Memory B cell (primary cell): ENCODE measurements at places on chromosomes 16 and 17.

DNA sequence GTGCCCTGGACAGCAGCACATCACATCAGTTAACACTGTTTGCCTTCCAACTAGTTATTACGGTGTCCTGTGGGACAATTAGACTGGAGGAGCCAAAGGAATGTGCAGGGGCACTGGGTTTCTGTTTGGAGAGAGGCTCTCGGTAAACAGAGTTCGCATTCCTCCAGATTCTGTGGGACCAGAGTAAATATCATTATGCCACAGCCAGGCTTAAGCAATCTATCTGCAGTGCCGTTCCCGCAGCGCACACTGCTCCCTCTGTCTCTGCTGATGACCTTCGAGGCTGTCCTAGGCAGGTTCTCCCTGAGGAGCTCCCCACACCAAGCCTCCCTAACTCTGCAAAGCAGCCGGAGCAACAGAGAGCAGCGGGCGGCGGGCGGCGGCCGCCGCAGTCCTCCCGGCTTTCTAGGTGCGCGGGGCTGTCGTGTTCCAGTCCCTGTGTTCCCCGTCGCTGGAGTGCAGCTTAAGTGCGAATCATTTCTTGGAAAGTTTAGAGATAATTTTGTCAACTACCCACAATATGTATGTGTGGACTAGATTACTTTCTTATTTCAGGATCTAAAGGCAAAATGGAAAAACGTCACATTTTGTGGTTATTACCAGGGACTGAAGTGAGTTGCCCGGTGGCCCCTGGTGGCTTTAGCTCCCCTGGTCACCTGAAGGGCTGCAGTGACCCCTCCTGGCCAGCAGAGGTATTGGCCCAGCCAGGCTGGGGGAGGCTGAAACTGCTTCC is 43.3 kb downstream of the PGS1 start:
- peak; percentile 79 for DNase-seq

DNA sequence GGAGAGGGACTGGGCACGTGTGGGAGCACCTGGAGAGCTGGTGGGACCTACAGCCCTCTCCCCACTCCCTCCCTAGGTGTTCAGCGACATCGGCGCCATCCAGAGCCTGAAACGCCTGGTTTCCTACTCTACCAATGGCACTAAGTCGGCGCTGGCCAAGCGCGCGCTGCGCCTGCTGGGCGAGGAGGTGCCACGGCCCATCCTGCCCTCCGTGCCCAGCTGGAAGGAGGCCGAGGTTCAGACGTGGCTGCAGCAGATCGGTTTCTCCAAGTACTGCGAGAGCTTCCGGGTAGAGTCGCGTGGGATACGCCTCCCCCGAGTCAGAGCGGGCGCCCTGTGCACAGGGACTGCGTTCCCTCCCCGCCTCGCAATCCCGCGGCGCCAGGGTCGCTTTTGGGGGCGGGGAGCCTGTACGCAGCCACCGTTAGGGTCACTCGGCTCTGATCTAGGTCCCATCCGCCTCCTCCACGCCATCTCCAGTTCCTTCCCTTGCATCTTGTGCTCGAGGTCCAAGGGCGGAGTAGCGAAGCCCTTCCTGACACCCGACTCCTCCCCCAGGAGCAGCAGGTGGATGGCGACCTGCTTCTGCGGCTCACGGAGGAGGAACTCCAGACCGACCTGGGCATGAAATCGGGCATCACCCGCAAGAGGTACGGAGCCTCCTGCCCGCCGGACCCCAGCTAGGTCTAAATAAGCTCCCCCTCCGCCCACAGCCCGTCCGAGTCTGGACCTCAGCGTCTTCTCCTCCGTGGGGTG is 13.0 kb downstream of the SARM1 start:
- no peak for DNase-seq

GRCh38 chr16:88008840-88009239 is 57.6 kb downstream of the BANP start:
- DNase-seq = no peak

DNA sequence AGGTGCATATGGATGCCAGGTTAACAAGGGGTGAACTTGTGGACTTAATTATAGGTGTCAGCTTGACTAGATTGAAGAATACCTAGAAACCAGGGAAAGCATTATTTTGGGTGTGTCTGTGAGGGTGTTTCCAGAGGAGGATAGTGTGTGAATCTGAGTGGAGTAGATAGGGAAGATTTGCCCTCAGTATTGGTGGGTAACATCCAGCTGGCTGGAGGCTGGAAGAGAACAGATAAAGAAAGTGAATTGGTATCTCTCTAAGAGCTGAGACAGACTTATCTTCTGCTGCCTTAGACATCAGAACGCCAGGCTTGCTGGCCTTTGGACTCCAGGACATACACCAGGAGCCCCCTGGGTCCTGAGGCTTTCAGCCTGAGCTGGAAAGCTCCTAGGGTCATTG is 75.2 kb downstream of the CDRT15 start:
- no peak for DNase-seq

DNA sequence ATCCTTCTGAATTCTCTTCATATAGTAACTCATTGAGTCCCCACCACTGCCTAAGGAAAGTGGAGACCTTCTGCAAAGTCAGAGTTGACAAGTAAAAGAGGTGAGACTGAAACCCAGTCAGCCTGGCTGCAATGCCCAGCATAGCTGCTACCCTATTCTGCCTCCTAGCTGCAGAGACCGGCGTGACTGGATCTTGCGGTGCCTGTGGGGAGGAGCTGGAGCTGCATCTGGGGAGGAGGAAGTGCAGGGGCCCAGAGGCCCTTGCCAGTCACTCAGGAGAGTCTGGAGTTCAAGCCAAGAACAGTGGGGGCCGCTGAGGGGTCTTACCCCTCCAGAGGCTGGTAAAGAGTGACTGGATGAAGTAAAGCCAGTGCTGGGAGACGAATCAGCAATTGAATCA is 35.0 kb upstream of the ZNF423 start:
- no peak for DNase-seq

DNA sequence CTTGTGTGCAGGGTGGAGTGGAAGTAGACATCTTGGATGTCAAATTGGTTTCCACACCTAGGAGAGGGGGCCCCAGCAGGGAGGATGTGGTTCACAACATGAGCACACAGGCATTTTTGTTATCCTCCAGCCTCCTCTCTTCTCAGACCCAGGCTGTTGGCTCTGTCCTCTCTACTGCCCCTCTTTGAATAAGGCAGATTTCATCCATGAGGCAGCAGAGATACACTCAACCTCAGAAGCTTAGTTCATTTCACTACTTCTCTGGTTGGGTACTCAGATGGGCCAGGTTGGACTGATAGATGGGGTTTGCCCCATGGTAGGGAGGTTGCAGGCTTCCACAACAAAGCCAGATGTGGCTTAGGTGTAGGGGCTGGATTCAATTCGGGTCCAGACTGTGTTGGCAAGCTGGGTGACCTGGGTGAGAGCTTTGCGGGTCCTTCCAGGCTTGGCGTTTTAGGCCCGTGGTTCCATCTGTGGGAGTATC is 22.2 kb upstream of the NFATC3 start:
- no peak for DNase-seq

- DNase-seq = no peak
These were observed 72.9 kb upstream of the SMIM36 start for GRCh38 chr17:55584055-55584685.

- no peak for DNase-seq
These were observed 334.7 kb downstream of the SOX9 start for GRCh38 chr17:72455562-72455961.

GRCh38 chr16:55508941-55509931 is at the start of gene LPCAT2:
LPCAT2 (plus strand) TSS chr16:55509072; CDS start chr16:55509182, 110 bp downstream.
- no peak for DNase-seq

GRCh38 chr17:27743281-27743885 is 56.9 kb downstream of the NOS2 start:
- DNase-seq = no peak

- DNase-seq = no peak
These were observed 28.0 kb upstream of the CDH13 start for GRCh38 chr16:82598771-82599170.

DNA sequence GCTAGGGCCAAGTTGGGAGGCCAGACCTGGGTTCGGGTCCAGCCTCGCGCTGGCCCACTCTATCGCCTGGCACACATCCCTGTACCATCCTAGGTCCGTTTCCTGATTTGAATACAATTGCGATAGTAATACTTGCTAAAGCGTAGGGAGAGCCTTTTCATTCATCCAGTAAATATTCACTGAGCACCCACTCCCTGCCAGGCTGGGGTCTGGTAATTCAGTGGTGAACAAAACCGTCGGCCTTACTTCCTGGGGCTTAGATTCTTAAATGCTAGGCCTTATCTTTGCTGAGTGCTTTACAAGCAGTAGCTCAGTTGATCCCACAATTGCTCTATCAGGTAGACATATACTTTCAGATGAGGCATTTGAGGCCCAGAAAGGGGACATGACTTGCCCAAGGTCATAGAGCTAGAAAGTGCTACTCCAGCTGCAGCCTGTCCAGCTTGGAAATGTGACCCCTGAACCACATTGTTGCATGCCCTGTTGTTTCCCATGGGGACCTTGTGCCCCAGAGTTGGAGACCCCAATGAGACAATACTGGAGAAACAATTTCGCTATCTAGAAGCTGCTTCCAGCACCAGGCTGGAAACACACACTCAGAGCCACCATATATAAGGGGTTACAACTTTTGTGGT is 691 bp downstream of the USB1 start:
- DNase-seq = no peak

DNA sequence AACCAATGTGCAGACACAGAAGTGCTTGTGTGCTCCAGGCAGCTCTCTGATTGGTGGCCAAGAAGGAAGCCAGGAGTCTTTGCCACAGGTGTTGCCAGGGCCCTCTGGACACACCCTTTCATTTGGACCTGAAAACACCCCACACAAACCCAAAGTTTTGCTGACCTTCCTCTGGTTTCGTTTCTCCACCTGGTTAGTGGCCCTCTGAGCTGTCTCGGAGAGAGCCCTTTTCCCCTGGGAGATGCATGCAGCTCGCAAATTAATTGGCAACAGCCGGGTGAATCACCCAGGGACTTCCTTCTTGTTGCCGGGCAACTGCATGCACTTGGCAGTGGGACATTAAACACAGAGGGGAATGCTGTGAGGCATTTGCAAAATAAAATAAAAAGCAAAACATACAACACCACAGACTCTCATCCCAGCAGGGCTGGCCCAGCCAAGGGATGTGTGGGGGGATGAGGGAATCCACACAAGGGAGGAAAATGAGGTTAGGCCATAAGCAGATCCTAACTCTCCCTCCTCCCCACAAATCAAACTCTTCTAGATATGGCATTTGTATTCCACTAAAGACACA is 286.6 kb downstream of the SOX9 start:
- DNase-seq = no peak

GRCh38 chr17:57853695-57854094 is 3.9 kb upstream of the MRPS23 start:
- no peak for DNase-seq

DNA sequence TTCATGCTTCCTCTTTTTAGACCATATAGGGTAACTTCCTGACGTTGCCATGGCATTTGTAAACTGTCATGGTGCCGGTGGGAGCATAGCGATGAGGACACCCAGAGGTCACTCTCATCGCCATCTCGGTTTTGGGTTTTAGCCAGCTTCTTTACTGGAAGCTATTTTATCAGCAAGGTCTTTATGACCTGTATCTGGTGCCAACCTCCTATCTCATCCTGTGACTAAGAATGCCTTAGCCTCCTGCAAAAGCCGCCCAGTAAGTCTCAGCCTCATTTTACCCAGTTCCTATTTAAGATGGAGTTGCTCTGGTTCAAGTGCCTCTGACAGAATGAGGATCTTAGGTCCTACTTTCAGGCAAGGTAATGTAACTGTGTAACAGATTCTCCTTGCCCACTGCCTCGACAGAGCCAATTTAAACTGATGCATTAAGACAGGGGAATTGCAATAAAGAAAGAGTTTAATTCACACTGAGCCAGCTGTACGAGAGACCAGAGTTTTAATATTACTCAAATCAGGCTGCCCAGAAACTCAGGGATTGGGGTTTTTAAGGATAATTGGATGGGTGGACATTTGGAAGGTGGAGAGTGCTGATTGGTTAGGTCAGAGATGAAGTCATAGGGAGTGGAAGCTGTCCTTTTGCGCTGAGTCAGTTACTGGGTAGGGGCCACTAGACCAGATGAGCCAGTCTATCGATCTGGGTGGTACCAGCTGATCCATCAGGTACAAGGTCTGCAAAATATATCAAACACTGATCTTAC is 59.9 kb upstream of the ATF7IP2 start:
- no peak for DNase-seq

DNA sequence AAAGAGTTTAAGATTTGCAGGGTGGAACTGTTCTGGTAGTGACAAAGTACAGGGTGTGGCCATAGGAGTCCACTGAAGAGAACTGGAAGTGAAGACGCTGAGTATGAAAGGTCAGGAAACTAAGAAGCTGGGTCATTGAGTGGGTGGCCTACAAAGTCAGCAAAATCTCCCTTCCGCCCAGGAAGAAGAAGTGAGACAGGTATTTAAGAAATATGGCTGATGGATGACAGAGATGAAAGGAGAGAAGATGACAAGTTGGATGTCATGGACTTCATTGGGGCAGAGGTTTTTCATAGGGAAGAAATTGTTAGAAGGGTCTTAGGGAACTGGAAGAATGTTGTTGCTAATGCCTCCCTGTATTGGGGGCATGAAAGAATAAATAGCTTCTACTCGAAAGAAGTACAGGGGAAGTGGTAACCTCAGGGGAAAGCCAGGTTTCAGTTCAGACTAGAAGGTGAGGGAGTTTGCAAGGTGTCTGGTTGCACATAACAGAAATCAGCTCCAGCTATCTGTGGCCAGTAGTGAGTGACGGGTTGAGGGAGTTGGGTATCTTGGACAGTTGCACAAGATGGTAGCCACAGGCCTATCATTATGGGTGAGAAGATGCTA is 33.6 kb upstream of the MED13 start:
- DNase-seq = peak; percentile 13

GRCh38 chr17:57201481-57201880 is 54.8 kb upstream of the MSI2 start:
- no peak for DNase-seq

DNA sequence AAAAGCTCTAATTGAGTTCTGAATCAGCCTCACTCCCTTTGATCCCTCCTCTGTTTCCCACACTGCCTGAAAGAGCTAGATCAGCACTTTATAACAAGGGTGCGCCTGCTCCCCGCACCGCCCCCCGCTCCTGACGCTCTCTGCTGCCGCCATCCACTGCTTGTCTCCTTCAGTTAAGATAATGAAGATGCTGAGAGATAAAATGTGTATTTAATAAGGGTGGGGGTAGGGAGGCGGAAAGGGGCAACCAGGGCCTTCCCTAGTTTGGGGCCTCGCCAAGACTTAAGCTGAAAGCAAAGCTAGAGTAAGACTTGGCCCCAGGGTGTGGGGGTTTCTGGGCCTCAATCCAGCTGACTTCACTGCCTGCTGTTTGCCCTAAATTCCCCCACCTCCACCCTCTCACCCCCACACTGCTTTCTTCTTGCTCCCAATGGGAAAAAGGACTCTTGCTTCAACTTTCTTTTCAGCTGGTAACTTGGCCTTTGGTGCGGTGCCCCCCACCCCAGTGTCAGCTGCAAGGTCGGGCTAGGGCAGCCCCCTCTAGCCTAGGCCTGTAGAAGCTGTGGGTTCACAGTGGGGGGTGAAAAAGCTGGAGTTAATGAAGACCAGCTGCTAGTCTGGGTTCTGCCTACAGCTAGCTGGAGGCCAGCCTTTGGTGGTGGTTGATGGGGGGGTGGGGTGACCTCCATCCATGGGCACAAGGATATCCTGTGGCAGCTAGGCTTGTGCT is 1.8 kb upstream of the RARA start:
- DNase-seq = no peak
